ENCODE measurements at places on chromosomes 11 and 22.

GRCh38 chr11:128776424-128777284, 82.8 kb downstream of the FLI1 start:
- DNase-seq = no peak

GRCh38 chr22:44212936-44213335, 32.2 kb downstream of the PARVG start:
- no peak for DNase-seq

- peak; percentile 33 for DNase-seq
Observed at GRCh38 chr22:23289851-23290724, 109.8 kb downstream of the BCR start.

DNA sequence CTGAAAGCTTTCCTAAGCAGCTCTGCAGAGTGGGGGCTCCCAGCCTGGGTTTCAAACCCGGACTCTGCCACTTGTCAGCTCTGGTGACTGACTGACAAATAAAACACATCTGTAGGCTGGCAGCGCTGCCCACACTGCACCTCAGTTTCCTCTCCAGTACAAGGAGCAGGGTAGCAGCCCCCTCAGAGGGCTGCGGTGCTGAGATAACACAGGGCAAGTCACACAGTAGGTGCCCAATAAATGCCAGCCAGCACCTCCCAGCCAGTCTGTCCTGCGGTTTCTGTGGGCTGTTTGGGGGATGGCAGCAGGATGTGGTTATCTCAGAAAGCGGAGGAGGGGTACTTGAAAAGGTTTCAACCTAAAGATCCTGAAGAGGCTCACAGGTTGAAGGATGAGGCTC, 1.5 kb downstream of the SYT12 start:
- no peak for DNase-seq

DNA sequence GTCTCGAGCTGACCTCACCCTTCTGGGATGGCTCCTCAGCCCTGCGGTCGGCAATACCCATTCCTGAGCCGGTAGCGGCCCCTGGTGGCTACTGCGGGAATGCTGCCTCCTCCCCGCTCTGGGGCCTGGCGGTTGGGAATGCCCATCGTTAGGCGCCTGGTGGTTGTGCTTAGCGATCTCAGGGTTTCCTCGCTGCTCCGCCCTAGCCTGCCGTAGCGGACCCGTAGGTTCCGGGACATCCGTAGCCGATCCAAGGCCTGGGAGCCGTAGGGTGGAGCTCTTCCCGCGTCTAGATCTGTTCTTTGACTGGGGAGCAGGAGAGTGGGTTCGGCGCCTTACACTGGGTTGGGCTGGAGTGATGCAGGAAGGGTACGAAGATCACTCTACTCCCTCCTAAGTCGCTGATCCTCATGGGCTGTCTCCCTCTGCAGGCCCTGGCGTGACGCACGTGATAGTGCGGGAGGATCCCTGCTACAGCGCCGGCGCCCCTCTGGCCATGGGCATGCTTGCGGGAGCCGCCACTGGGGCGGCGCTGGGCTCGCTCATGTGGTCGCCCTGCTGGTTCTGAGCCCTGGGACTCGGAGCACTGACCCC, 14.8 kb downstream of the PLEKHB1 start:
- DNase-seq = peak; percentile 72

GRCh38 chr11:2687223-2687530, 12.6 kb downstream of the KCNQ1OT1 start:
- DNase-seq = no peak

DNA sequence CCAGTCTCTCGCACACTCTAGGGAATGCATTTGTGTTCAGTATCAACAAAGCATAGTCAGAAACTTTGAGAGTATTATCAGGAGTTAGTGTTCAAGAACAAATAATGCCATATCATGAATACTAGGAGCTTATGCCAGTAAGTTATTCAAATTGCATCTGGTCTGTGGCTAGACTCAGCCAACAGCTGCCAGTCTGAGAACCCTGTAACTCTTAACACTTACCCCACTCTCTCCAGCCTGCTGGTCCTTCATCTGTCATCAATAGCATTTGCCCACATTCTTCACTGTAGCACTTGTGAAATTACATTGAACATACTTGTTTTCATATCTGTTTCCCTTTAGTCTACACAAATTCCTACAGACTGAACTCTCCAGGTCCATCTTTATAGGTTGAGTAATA, 1157.5 kb upstream of the RAG2 start:
- no peak for DNase-seq

DNA sequence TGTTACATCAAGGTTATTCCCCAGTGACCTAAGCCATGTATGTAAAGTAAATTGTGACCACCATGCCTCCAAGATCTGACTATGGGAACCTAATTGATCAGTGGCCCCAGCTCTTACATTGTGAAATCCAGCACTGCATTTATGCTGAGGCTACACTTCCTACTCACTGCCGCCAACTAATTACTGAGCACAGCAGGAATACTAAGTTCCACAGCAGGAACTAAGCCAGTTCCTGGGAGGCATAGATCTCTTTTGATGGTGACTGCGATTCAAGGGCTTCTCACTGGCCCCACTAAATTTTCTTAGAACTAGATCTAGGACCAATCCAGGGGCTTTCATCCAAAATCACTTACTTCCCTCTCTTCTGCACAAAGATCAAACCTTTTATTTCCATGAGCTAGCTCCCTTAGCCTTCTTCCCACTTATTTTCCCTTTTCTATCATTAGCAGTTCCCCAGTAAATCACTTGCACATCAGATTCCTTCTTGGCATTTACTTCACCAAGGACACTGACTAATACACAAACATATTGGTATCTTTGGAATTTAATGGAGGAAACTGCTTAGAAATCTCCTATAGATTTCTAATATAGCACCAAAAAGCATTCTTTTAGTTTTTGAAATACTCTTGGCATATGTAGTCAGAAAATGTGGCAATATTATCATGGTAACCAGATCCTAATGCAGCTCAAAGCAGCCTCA, 46.0 kb downstream of the CNTN5 start:
- DNase-seq = no peak

DNA sequence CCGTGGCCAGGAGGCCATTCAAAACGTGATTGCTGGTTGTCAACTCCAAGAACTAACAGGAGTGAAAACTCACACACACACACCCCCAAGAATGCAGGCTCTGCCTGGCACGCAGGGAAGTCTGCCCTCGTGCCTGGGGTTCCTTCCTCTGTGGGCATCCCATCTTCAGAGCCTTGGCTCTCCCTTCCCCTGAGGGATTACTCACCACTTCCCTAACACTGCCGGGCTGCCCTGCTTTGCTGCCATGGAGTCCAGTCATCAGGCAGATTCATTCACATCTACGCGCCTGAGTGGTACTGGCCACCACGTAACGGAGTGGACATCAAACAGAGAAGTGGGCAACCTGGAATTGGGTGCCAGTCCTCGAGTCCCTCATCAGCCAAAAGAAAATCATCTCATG, 120.7 kb upstream of the TMEM45B start:
- DNase-seq = no peak

DNA sequence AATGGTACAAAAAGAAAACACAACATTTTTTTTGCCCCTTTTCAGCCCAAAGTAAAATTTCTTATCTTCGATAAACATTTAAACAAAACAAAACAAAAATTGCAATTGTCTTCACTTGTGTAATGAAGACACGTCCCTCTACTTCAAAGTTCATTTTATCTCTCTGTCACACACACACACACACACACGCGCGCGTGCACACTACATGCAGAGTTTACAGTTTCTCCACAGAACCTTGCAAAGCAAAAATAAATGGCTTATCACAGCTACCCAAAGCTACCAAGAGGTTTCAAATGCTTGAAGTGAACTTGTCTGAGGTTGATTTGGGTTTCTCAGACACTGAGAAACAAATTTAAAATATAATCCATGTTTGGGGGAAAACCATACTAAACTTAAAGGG, 72.3 kb downstream of the ETS1 start:
- DNase-seq = no peak

DNA sequence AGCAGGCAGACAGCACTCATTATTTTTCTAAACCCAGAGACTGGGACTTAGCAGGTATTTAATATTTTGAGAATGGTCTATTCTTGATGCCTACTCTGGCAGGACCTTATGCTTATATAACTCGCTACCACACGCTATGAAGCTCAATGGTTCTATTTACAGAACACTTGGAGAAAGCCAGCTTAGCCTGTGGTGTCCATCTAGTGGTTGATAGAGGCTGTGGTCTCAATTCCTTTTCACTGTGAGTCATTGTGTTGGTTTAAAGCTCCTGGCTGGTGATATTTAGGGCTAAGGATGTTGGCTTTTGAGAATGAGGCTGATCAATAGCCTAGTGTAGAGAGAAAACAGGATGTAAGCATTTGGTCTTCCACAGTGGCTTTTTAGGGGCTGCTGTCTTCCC, 206.4 kb downstream of the DBX1 start:
- DNase-seq = peak; percentile 48

- no peak for DNase-seq
Observed at GRCh38 chr11:91459840-91460239, 764.8 kb upstream of the FAT3 start.

DNA sequence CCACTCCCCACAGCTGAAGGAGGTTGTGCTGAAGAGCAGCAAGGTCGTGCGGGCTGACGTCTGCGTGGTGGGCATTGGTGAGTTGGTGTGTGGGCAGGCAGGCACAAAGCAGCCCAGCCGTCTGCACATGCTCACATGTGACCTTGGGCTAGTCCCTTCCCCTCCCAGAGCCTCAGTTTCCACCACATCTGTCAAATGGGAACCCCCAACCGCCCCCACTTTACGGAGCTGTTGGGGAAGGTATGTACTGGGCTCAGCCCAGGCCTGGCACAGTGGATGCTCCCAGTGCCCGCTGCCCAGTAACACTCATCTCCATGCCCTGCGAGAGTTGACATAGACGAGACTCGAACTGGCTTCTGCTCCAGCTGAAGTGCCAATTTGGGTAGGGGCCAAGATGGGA, 5.1 kb upstream of the LZTR1 start:
- DNase-seq = no peak

GRCh38 chr11:67441731-67442351, 1.4 kb downstream of the CORO1B start:
- DNase-seq = no peak

- no peak for DNase-seq
Observed at GRCh38 chr11:112558691-112559090, 298.0 kb upstream of the PLET1 start.

- no peak for DNase-seq
Observed at GRCh38 chr22:47175151-47176025, 412.9 kb downstream of the TBC1D22A start.

GRCh38 chr11:93054279-93054678, 84.8 kb downstream of the MTNR1B start:
- peak; percentile 13 for DNase-seq
